Cardiac fibroblast (primary cell): ENCODE measurements at places on chromosomes 6 and 20.
A peak's percentile ranks its signal among the peaks of the same experiment; 100 is the strongest.

DNA sequence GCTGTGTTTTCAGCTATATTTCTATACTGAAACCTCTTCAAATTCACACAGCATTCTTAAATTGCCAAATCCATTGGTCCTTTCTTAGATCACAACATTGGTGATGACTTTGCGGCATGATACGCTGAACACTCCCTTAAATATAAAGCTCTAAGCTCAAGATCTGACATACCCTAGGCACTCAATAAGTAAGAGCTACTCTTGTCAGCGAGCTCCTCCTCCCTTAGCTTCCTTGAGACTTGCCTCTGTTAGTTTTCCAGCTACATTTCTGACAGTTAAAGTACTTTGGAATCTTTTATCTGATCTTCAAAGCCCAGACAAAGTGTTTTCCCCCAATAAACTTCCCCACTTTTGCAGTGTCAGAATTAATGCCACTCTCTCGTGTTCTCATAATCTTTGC, 117.0 kb downstream of the HIVEP2 start:
- no peak for DNase-seq

GRCh38 chr20:45845452-45845851, 11.7 kb downstream of the ACOT8 start:
- DNase-seq: no peak

- DNase-seq: no peak
Observed at GRCh38 chr6:120588424-120588823, 745.9 kb downstream of the TBC1D32 start.

DNA sequence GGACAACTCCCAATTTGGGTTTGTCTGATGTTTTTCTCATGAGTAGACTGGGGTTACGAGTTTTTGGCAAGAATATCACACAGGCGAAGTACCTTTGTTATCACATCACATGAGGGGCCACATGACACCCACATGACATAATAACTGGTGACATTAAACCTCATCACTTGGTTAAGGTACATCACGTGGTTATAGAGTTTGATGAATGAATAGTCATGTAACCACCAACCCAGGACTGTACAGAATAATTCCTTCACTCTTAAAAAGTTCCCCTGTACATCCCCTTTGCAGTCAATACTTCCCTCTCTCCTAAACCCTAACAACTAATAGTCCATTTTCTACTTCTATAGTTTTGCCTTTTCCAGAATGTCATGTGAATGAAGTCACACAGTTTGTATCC, 83.4 kb downstream of the REV3L start:
- DNase-seq: no peak

DNA sequence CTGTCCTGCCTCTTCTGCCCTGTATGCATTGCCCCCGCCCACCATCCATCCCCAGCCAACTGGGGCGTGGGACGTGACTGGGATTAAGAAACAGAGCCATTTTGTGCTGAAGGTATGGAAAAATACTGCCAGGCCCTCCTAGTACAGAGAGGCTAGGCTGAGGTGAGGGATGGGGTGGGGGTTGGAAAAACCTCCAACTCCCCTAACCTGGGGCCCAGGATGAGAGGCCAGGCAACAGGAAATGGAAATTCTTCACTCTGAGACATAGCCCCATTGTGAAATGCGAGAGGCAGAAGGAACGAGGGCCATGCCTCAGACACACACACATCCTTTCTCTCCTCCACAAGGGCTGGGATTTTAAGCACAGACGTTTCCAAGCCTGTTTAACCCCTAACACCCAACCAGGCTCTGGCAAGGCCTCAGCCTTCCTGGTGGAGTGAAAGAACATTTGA, 19.9 kb downstream of the KCNK5 start:
- no peak for DNase-seq

DNA sequence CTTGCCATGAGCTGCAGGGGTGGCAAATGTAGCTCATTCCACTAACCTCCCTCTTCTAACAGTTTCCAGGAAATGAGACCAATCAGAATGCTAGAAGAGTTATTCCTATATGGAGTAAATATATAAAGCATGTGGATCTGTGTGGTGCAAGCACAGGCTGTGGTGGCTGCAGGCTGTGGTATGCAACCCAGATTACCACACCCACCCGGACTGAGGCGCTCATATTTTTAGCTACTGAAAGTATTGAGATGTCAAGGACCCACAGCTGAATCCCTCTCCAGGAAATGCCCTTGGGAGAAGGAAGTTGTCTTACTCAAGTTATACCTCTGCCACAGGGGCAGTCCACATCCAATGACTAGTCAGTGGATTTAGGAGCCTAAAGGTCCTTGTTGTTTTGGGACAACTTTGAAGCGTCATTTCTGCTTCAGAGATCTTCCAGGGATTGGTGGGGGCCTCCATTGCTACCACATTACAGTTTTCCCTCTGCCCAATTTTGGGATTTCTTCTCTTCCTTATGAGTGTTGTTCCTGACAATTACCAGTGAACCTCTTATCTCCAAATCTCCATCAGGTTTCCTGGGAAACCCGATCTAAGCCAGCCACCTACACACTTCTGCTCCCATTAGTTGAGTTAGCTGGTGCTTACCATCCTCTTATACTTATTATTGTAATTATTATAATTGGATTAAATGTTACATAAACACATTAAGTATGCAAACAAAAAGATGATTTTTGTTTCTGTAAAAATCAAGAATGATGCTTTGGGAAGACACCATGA, 12.1 kb upstream of the REPS1 start:
- DNase-seq: no peak

DNA sequence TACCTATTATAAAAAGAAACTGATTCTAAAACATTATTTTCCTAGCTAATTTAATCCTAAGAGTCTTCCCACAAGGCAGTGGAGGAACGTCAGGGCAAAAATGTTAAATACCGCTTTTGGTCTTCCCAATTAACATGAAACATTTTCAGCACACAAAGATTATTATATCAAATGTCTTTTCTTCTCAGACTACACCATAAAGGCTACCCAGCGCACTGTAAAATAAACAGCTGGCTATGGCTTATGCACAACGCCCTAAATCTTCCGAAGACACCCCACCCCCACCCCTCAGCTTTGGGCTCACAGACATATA, 1.0 kb downstream of the NUDT3 start:
- no peak for DNase-seq

DNA sequence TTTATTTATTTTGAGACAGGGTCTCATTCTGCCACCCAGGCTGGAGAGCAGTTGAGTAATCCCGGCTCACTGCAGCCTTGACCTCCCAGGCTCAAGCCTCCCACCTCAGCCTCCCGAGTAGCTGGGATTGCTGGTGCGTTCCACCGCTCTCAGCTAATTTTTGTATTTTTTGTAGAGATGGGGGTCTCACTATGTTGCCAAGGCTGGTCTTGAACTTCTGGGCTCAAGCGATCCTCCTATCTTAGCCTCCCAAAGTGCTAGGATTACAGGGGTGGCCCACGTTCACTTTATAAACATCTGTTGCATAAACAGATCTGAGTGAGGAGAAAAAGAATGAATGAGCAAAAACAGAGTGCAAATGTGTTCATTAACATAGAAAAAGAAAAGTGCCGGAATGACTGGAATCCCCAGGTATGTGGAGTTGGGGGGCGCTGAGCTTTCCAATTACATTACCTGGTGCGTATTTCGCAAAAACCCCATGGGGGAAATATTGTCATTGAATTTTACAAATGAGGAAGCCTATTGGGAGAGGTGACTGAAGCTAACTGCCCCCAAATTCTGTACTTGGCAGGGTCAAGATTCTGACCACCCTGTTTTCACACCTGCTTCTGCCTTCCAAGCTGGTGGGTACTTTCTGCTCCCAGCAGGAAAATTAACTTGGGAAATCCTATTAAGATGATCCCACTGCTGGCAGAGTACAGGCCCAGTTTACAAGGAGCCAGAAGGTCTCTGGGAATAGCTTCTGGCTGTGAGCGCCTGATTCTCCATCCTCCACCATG, 207.7 kb upstream of the JARID2 start:
- DNase-seq: no peak

GRCh38 chr20:37011147-37011546, 59.6 kb upstream of the SAMHD1 start:
- DNase-seq: no peak

DNA sequence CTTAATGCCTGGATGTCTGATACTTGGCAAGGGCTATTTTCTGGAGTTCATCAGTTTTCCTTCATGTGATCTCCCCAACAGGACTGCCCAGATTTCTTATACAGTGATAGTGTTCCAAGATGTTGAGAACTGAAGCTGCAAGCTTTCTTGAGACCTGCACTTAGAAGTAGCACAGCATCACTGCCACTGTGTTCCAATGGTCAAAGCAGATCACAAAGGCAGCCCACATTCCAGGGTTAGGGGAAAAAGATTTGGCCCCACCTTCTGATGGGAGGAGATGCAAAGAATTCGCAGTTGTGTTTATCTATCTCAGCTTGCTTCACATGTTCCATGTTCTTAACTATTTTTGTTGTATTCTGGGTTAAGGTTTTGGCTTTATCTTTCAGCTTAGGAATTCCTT, 78.2 kb downstream of the GPX5 start:
- no peak for DNase-seq

GRCh38 chr20:34604980-34605788, 46.7 kb downstream of the MAP1LC3A start:
- DNase-seq: peak; percentile 23

DNA sequence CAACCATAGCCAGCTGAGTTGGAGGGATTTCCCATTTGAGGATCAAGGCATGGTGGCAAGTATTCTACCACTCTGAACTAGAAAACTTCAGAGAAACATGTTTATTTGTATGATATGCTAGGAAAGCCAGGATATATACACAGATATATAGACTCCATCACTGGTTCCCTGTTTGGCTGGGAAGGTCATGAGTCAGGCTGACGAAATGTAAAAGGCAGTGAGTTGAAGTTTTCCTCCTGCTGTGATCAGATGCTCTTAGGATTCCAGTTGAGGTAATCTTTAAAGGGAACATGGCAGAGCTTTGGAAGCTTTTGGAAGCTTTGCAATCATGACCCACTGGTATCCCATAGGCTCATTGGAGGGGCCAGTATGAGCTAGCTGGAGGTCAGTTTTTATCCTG, 1369.1 kb downstream of the EPHA7 start:
- no peak for DNase-seq

DNA sequence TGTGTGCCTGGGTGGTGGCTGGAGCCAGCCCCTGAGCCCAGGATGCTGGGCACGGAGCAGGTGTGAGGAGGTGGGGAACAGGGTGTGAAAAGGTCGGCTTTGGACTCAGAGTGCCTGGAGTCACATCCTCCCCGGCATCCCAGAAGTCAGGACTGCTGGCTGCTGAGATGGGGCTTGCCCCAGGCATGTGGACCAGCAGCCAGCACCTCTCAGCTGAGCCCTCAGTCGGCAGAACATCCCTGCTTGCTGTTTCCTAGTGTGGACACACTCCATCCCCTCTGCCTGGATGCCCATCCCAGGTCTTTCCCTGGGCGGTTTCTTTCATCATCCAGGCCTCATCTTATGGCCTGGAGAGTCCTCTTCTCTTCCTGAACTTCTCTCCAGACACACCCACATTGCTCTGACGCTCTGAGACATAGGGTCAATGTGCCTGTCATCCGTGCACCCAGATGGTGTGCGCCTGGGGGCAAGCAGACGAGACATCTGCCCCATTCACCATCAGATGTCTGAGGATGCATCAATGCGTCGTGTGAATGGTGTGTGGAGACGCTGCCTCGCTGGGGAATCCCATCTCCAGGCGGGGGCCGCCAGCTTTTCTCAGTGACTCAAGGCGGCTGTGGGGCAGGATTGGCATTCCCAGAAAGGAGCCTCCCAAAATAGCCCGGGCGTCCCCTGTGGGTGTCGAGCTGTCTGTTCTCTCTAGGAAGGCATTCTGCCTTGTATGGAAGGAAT, 104.2 kb downstream of the SYCP2 start:
- no peak for DNase-seq
